Stimulated activated CD4-positive, alpha-beta T cell treated with anti-CD3 and anti-CD28 coated beads, Interleukin-15, amount 100 ng/mL, for 1 hour (primary cell): ENCODE measurements at places on chromosomes 4 and X.

GRCh38 chr4:152079543-152080293 is 318.9 kb upstream of the GATB start:
- no peak for DNase-seq

GRCh38 chrX:49675075-49675719 is 20.6 kb downstream of the PAGE1 start:
- DNase-seq = no peak

DNA sequence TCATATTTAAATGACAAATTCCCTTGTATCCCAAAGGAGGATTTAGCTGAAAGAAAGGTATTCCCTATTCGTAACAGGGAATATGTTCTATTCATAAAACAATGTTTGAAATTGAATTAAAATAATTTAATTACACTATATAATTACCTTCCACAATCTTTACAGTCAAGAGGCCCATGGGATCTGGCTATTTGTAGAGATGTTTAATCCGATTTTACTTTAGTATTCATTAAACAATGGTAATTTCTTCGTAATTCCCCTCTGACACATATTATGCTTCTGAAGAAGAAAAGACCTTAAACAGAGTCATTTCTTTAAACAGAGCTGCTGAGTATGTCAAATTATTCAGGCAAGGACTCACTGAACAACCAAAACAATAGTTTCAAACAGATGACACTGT is 98.8 kb downstream of the MAGEC1 start:
- no peak for DNase-seq

DNA sequence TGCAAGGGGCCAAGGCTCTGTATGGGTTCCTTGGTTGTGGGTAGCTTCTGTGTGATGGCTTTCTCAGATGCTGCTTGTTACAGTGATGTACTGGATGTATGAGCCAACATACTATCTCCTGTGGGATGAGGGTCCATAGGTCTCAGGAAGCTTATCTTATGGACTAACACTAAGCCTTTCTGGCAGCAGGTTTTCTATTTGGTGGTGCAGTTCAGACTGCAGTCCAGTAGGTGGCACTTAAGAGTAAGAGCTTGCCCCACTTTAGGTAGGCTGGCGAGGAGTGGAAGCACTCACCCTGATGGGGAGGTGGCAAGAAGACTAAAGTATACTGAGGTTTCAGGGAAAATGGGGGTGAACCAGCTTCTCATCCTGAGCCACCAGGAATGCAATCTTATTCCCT is 306.7 kb upstream of the MAOA start:
- DNase-seq = no peak

- DNase-seq = no peak
These were observed 170.2 kb downstream of the PPP3CA start for GRCh38 chr4:101177154-101177553.

DNA sequence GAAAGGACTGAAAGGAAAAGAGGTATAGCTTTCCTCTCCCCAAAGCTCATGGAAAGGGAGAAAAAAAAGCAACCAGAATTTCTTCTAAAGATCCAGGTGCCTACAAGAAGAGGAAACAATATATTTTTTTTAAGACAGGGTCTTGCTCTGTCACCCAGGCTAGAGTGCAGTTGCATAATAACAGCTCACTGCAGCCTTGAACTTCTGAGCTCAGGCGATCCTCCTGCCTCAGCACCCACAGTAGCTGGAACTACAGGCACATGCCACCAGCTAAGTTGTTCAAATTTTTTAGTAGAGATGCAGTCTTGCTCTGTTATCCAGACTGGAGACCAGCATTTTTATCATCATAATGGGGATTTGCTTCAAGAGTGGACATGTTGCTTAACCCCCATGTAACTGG is 30.5 kb upstream of the BBS12 start:
- DNase-seq = no peak

- no peak for DNase-seq
These were observed 102.2 kb downstream of the SLC2A9 start for GRCh38 chr4:9919047-9919446.

- DNase-seq = no peak
These were observed 167.9 kb upstream of the GLRA2 start for GRCh38 chrX:14361435-14361834.

GRCh38 chr4:169367826-169368225 is 97.1 kb upstream of the SH3RF1 start:
- no peak for DNase-seq

GRCh38 chr4:100208964-100209363 is 18.7 kb upstream of the DDIT4L start:
- DNase-seq = no peak

- DNase-seq = peak; percentile 37
These were observed at the start of gene LONRF3 for GRCh38 chrX:118974088-118974907. Gene LONRF3 (plus strand): TSS chrX:118974618. CDS start chrX:118974781, 163 bp downstream.

DNA sequence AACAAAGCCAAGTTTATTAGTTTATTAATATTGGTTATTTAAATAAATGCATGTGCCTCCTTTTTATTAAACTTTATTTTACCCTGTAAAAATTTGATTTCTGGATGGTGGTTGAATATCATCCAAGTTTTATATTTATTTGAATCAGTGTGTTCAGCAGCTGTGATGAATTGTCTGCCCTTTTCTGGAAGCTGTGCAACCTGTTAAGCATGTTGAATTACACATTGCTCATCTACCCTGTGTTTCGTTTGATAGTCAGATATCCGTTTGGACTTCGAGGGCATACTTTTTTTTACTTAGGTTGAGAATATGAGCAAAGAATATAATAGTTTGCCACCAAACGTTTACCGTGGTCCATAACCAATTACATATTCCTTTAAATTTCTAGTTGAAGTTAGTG is 95.8 kb upstream of the TENM3 start:
- no peak for DNase-seq

DNA sequence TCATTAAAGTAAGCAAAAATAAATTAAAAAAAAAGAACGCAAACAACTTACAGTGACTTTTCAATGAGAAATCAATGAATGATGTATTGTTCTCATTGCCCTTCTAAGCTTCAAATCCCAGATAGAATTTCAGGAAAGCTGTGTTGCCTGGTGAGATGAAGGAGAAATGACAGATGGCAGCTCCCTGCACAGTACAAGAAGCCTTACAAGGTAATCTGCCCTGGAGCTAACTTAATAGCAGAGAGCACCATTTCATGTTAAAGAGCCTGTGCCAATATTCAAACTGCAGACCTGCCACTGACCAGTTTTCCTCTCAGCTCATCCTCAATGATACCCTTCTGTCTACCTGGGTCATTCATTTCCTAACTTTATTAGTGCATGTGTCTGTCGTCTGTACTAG is 54.0 kb downstream of the GC start:
- no peak for DNase-seq

GRCh38 chrX:11296051-11296450 is 2.8 kb downstream of the AMELX start:
- DNase-seq = no peak

GRCh38 chr4:91909963-91910362 is 393.8 kb upstream of the GRID2 start:
- DNase-seq = no peak

GRCh38 chrX:129360175-129360574 is 163.1 kb downstream of the SMARCA1 start:
- no peak for DNase-seq

DNA sequence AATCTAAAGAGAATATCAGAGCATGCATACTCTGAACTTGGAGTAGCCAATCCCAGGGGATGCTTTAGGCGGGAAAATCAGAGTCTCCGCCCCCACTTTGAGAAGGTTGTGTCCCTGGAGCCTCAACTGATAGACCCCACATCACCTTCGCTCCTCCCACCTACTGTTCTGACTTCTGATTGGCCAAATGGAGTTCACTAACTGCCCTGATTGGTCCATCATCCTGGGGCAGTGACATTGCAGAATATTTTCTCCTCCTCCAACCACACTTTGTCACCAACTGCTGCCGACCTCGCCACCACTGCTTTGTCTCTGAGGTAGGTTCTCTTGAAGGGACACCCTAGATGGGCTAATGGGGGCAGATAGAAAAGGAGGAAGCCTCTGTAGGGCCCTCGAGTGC is 22.7 kb upstream of the SPACA5B start:
- DNase-seq = no peak

- DNase-seq = no peak
These were observed 329.5 kb downstream of the KCTD8 start for GRCh38 chr4:44118971-44119680.

- no peak for DNase-seq
These were observed 833 bp downstream of the FGD1 start for GRCh38 chrX:54494989-54495813.
